Nephron progenitor cell (in vitro differentiated cells): ENCODE measurements at places on chromosomes 6 and 20.

DNA sequence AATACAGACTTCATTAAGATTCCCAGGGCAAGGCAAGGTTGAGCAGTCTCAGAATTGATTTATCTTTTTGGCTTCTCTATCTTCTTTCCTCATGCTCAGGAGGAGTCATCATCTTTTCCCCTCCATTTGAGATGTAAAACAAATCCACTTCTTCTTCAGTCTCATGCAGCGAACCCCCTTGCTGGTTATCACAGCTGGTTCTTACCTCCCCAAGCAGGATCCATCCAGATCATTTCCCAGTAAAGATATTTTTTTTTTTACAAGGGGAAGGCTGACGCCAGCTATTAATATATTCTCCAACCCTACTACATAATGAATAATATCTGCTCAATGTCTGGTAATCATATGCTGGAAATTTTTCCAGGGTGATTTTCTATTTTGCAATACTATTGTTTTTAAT is 508.9 kb upstream of the NOX3 start:
- DNase-seq, result no peak

- DNase-seq, result no peak
Measured at GRCh38 chr6:150641398-150642139, 41.9 kb downstream of the PLEKHG1 start.

GRCh38 chr6:30857112-30857511 is 27.2 kb upstream of the DDR1 start:
- DNase-seq, result no peak

DNA sequence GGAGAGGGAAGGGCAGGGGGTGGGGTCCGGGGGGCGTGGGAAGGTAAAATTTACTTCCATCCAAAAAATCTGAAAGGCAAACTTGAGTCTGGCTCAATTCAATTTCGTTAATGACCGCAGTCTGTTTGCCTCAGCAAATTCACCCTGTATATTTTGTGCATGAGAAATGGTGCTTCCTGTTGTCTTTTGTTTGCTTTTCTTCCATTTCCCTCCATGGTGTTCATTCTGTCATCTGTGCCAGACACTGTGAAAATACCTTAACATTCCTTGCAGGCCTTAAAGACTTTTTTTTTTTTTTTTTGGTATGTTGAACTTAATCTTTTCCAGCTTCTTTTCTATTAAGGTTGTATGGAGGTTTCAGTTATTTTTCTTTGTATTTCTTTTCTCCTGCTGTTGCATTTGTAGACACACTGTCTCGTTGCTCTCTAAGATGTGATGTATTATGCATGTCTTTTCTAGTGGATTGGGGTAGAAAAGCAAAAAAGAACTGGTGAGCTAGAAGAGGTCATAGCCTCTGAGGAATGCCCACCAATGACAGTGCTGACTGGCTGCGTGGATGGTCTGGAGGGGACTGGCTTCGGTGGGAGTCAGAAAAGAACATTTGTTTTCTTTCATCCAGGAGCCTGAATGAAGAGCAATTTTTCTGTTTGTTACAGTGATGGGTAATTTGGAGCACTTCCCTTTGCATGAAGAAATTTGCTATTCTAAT is 585.0 kb upstream of the MAP3K7 start:
- no peak for DNase-seq

- no peak for DNase-seq
Measured at GRCh38 chr6:5764401-5764955, 242.2 kb downstream of the NRN1 start.

DNA sequence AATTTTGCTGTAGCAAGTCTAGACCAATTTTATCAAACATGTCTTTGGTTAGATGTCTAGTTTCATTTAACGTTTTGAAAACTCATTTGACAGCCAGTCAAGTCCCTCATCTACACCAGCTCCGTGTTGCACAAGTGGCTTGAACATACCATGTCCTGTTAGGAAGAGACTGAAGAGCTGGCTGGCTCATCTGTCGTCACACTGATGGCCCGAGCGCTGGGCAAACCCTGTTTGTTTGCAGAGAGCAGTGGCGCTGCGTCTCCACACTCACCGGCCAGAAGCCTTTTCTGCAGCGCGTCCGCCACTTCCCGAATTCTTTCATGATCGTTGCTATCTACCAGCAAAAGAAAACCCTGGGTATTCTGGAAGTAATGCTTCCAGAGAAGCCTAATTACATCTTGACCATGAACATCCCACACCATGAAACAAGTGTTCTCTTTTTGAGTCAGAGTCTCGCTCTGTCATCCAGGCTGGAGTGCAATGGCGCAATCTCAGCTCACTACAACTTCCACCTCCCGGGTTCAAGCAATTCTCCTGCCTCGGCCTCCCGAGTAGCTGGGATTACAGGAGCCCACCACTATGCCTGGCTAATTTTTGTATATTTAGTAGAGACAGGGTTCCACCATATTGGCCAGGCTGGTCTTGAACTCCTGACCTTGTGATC is 10.7 kb upstream of the TCFL5 start:
- DNase-seq, result no peak

GRCh38 chr6:141244366-141244765 is 888.4 kb upstream of the GJE1 start:
- DNase-seq, result peak; percentile 17

DNA sequence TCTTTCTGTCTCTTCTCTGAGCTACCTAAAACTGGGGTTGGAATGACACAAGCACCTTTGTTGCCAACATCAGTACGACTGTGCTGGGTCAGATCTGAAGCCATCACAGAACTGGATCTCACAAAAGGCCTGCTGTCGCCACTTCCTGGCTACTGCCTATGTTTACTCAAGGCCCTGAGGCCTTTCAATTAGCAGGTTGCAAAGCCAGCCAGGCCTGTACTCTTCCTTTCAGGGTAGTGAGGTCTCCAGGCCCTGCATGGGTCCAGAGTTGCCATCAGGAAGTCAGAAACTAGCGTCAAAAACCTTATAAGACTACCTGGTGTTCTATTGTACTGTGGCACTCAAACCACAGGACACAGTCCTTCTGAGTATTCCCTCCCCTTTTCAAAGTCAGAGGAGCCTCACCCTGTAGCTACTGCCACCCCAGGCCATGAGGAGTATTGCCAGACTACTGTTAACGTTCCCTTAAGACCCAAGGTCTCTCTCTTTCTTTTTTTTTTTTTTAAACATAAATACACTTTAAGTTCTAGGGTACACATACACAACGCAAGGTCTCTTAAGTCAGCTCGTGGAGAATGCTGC is 937.4 kb upstream of the GJE1 start:
- no peak for DNase-seq

- DNase-seq, result peak; percentile 52
Measured at GRCh38 chr6:13908955-13909381, 15.8 kb upstream of the RNF182 start.

DNA sequence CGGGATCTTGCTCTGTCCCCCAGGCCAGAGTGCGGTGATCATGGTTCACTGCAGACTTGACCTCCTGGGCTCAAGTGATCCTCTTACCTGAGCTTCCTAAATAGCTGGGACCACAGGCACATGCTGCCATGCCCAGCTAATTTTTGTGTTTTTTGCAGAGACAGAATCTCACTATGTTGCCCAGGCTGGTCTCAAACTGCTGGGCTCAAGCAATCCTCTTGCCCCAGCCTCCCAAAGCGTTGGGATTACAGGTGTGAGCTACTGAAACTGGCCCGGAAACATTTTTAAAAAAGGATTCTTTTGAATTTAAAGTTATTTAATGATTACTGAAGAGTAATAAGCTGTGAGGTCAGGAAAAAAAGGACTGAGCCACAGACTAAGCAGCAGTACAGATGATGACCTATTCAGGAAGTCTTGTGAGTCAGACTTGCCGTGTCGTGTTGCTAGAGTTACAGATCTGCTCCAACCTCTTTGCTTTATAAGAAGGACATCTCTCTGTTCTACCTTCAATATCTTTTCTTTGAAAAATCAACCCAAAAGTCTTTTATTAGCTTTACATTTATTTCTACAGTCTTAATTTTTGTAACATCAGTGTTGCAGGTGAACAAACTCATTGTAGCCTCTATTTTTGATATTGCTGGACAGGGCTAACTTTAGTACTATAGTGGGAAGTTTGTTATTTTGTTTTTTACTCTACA is 108.7 kb downstream of the NCOA3 start:
- DNase-seq, result no peak

DNA sequence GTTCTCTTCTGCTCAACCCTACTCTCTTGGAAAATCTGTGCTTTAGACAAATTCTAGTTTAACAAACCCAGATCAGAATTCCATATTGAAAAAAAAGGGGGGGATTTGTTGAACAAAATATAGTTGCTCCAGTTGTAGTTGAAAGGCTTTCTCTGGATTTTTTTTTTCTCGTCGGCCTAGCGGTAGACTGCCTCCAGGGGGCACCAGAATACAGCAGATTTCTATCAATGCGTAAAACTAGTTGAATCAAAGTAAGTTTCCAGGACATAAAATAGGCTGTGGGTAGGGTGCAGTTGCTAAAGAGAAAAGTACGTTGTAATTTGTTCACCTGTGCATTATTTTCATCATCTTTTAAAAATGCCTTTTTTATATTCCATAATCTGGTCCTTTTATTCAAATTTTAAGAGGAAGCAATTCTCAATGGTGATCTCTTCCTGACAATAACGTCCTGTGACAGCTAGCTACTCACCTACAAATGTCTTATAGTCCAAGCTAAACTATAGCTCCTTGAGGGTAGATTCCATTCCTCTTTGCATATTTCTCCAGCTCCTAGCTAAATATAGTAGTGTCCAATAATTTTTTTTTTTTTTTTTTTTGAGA is 105.4 kb downstream of the PERP start:
- peak; percentile 58 for DNase-seq

DNA sequence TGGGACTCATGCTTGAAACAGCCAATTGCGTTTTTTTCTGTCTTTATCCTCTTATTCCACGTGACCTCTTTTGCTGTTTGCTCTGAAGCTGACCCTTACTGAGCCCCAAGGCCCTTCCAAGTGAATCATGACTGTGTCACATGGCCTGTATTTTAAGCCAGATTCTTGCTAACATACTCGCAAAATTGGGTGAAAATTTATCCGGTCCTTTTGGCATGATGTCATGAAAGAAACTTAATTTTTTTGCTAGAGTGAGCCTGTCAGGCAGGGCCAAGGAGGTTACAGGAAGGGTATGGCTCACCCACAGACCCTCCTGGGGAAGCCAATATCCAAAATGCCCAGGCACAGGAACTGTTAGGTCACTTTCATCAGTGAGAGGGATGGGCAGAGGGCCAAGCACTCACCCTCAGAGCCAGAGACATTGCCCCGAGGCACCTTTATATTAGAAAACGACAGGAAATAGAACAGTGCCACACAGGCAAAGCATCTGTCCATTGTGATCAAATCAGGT is 296.7 kb downstream of the CDH26 start:
- DNase-seq, result no peak

GRCh38 chr6:119137194-119138072 is 59.0 kb upstream of the FAM184A start:
- no peak for DNase-seq

DNA sequence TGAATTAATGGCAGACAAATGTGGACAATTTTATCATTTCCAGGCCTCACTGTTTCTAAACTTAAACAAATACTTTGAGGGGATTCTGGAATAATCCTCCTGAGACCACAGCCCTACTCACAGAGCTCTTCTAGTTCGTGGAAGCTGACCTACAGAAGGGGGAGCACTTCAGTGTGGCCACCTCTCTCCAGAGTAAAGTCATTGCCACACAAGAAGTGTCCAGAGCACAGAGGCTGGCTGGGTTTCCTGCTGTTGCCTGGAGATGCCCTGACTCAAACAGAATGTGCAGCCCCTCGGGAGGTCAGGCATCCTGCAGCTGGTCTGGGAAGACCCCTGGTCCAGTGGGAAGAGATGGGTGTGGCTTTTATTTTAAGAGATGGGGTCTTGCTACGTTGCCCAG is 110.9 kb downstream of the QRSL1 start:
- DNase-seq, result no peak

GRCh38 chr6:126650931-126651330 is 311.0 kb downstream of the CENPW start:
- DNase-seq, result no peak

DNA sequence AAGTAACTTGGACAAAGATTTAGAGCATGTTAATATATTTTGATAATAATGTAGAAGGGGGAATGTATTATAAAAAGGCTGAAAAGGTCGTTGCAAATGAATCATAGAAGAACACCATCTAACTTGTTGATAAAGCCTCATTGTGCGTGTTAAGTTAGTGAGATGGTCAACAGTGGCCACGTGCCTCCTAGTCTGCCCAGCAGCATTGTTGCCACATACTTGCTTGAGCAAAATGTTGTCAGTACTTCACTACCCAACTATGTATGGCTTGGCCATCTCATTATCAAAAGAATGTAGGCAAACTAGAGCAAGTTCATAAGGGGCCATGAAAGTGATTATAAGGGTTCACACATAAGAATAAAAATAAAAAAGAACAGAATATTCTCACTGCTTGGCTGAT is 84.6 kb downstream of the PHACTR1 start:
- no peak for DNase-seq

DNA sequence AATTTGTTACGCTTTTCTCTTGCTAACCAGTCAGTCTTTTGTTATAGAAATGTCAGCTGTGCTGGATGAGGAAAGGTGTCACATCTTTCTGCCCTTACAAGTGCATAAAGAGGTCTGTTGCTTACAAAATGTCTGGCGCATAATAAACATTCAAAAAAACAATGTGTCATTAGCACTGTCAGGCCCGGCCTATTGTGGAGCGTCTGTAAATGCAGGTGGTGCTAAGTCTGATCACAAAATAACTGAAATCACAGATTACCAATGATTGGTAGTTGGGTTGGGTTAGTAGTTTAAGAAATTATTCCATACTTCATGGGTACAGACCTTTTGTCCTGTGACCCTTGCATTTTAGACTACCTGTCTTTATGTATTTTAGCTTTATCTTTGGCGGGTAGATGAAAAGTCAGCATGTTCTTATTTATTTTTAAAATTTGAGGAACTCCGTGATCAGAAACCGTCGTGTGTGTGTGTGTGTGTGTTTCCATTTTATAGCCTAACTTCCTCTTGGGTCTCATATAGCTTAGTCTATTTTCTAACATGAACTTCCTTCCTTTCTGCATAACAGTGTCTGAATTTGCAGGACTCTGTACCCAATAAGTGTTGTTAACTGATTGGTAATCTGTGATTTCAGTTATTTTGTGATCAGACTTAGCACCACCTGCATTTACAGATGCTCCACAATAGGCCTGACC is 88.1 kb upstream of the IFNGR1 start:
- DNase-seq, result no peak

DNA sequence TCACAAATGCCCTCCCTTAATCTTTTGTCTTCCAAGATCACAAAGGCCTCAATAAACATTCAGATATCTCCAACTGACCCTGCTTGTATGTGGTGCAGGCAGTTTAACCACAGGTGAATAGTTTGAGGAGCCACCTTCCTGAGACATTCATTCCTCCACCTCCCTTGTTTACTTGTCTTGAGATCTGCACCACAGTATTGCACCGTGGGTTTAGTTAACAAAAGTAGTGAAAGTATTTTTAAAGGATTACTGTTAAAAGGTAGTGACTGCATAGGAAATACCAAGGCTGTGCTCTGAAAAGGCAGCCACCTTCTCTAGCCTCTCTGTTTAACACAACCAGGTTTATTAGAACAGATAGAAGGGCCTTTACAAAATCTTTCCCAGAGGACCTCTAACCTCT is 46.5 kb downstream of the SESN1 start:
- DNase-seq, result no peak

- no peak for DNase-seq
Measured at GRCh38 chr6:1091900-1092299, 220.0 kb upstream of the FOXQ1 start.
